ENCODE measurements at places on chromosomes 1 and 21.

DNA sequence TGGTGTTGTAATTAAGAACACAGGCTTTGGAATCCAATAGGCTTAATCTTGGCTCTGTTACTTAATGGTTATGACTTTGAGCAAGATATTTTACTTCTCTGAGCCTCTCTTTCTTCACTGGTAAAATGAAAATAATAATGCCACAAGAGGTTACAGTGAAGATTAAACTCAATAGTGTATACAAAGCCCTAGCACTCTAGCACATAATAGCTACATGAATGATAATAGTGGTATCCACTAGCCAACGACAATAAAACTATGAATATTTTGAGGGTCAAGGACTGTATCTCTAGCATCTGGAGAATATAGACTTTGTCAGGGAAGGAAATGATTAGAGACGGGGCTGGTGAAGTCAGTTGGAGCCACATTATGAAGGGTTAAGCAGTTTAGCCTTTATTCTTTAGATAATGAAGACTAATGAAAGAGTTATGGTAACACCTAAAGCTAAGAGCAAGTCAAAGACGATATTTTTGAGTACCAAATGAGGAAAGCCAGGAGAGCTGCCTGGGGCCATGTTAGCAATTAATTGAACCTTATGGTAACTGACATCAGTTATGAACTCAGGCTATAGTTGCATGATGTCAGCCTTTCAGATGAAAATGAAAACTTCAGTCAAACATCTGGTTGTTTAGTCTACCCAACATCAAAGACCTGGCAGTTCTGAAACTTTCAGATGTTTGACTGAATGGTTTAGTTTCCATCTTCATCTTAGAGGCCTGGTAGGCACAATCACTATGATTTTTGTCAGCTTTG lies 32.8 kb upstream of the RNF11 start:
- no peak for DNase-seq

DNA sequence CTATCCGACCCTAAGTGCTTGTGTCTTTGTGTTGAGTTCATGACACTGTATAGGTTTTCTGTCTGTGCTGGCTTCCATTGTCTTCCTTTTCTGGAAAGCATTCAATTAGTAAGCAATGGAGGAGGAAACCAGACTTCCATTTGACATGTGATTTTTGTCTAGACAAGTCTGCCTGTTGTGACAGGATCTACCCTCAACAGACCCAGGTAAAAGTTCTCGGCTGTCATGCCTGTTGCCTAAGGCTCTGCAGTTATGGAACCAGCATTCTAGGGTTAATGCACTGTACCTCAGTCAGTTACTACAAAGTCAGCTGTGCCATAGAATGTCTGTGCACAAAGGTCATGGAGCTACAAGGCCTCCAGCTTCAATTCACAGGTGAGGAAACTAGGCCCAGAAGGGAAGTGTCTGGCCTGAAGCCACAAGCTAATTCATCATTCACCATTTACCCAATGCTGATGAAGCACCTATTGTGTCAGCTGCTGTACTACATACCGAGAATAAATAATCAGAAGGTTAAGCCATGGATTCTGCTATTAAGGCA lies 72.3 kb downstream of the PLPP3 start:
- DNase-seq: no peak

DNA sequence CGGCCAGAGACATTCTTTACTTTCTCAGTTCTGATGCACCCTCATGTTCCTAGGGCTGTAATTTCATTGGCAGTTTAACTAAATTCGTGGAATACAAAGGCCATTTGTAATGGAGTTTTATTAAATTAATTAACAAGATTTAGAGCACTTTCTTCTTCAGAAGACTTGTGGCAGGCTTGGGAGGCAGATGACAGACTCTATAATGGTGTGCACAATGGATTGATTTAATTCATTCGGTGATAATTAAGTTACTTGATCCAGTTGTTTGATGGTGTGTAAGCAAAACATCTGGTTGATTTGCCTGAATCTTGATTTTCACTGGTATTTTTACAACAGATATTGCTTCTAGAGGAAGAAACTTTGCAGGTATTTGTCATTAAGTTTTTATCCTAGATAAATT lies 361.9 kb upstream of the GREM2 start:
- no peak for DNase-seq

- no peak for DNase-seq
Measured at GRCh38 chr1:170686291-170686690, 22.4 kb downstream of the PRRX1 start.

- no peak for DNase-seq
Measured at GRCh38 chr1:203031467-203031866, 5.2 kb downstream of the PPFIA4 start.

GRCh38 chr1:200786788-200787187 lies 48.1 kb downstream of the CAMSAP2 start:
- no peak for DNase-seq

DNA sequence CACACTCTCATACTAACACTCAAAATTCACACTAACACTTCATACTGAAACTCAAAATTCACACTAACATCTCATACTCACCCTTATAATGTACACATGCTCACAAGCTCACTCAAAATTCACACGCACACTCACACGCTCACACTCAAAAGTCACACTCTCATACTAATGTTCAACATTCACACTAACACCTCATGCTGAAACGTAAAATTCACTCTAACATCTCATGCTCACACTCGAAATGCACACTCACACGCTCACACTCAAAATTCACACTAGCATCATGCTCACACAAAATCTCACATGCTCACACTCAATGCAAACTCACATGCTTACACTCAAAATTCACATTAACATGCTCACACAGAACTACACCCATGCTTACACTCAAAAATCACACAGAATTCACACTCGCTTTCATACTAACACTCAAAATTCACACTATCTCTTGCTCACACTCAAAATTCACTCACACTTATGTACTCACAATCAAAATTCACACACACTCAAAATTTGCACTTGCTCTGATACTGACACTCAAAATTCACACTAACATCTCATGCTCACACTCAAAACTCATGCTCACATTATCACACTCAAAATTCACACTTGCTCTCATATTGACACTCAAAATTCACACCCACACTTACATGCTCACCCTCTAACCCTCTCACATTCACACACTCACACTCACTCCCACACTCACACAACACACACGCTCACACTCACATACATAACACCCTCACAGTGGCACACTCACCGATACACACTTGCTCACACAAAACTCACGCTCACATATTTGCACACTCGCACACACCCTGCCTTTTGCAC lies 264.4 kb upstream of the VAMP3 start:
- no peak for DNase-seq

DNA sequence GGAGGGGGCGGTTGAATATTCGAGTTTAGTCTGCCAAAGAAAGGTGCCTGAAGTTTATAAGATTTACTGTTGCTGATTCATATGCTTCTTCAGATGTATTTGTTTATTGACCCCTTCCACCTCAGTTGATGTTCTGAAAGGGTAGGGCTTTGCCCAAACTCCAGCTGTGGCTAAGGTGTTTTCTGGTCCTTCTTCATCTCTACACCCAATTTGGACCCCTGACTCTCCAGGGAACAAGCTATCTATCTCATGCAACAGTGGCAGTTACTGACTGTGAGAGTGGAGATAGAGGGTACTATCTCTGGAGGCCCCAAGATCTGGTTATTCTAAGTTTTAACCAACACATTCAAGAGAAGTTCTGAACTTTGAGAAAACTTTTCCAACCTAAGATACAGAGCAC lies 12.6 kb upstream of the ALG14 start:
- DNase-seq: no peak

DNA sequence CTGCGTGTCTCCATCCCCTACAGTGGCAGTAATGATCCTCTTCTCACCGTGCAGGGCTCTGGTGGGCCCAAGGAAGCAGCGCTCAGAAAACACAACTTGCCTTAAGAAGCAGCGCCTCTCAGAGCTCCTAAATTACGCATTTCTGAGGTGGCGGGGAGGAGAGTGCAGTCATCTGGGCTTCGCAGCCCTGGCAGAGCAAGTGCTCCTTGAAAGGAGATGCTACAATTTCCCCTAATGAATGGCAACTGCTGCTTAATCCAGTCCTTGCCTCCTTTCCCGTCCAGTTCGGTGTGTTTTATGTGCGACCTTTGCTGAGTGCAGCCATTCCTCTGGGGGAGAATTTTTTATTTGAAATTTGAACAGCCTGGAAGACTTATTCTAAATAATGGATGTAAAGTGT lies 287.3 kb downstream of the PTPRU start:
- no peak for DNase-seq

DNA sequence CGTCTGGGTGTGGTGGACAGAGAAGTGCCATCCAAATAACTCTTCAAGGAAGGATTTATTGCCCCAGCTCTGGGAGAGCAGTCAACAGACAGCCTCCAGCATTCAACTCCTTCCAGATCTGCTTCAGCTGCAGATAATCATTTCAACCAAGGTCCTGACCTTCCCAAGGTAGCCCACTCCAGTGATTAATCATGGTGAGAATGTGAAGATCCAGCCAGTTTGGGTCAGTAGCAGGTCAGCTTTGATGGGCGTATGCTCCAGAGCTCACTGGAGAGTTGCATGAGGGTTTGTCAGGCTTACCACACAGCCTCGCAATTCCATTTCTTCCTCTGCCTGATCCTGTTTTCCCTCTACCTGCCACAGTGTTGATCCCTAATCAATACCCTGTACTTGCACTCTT lies 214.5 kb upstream of the ZRANB2 start:
- no peak for DNase-seq

- no peak for DNase-seq
Measured at GRCh38 chr1:18103788-18104421, 3.7 kb upstream of the IGSF21 start.

GRCh38 chr1:44294588-44295007 lies 60.5 kb downstream of the ERI3 start:
- peak; percentile 39 for DNase-seq

DNA sequence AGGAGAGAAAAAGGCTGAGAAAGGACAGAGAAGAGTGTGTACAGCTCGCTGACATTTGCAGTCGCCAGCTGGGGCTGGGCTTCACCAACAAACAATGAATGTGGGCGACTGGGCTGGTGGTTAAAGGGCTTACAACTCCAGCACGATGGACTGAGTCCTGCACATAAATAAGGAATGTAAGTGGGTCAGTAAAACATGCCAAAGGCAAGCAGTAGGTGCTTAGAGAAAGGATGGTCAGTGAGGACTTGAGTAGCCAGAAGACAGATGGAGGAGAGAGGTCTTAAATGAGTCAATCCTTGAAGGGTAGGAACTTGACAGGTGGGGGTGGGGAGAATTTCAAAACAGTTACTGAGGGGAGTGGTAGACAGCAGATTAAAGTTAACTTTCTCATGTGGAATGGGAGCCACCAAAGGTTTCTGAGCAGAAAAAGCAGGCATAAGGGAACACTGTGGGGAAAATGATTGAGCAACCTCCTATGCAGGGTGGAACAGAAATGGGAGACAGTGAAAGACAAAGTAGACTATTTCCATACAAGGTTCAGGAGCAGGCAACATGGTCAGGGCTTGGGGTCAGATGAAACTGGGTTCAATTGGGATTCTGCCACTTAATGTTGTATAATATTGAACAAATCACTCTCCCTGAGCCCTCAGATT lies 37.4 kb downstream of the GADD45A start:
- no peak for DNase-seq

GRCh38 chr21:35019631-35020032 lies 29.5 kb downstream of the RUNX1 start:
- no peak for DNase-seq

- no peak for DNase-seq
Measured at GRCh38 chr21:37101384-37101783, 28.3 kb downstream of the TTC3 start.

GRCh38 chr1:51761351-51761750 lies 117.2 kb downstream of the NRDC start:
- DNase-seq: no peak

DNA sequence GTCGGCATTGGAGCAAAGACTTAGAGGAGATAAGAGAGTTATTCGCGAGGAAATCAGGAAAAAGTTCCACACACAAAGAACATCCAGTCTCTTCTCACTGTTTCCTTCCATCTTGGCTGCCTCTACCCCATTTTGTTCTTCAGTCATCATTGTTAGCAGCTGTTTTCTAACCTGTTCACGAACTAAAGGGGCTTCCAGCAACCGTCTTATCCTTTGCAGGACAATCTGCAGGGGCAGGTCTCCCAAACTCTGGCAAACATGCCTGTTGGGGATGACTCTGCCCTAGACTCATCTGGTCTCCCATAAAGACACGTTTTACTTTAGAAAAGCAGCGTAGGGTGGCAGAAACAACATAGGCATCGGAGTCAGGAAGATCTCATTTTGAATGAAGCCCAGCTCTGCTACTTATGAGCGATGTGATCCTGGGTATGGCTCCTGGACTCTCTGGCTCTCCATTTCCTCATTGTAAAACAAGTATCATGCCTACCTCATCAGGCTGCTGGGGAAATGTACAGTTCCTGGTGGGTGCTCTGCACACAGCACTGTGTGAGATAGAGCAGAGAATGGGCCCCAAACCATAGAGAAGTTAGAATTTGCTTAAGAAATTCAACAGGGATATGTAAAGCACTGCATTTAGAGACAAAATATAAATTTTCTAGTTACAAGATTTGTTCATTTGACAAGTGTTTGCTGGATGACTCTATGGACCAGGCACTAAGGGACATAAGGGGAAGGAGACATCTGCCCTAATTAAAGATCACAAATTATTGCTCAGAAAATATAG lies 59.7 kb downstream of the MEF2D start:
- DNase-seq: no peak

- peak; percentile 79 for DNase-seq
Measured at GRCh38 chr1:84433258-84434080, 35.2 kb downstream of the DNASE2B start.

GRCh38 chr1:228552596-228553176 lies 65.5 kb downstream of the RNF187 start:
- no peak for DNase-seq

- no peak for DNase-seq
Measured at GRCh38 chr1:205689479-205689878, 9.2 kb upstream of the SLC45A3 start.

GRCh38 chr1:204032642-204033235 lies 40.2 kb upstream of the SOX13 start:
- DNase-seq: no peak

DNA sequence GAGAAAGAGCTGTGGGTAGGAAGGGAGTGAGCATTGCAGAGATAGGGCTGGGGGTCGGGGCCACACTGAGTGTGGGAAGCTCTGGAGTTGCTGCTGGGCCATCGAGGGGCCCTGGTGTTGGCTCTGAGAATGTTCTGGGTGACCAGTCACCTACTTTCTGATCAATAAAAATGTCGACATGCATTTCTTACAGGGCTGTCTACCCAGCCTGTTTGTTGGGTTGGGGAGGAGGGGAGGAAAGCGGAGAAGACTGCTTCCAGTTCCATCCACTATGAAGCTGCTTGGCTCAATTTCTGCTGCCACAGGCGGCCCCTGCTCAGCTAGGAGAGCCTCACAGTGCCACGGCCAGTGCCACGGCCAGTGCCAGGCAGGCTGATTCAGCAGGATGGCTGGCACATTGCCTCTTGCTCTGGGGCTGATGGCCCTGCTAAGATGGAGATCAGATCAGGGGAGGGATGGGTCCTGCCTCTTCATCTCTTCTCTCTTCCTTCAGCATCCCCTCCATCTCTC lies 3.0 kb upstream of the PADI3 start:
- no peak for DNase-seq

DNA sequence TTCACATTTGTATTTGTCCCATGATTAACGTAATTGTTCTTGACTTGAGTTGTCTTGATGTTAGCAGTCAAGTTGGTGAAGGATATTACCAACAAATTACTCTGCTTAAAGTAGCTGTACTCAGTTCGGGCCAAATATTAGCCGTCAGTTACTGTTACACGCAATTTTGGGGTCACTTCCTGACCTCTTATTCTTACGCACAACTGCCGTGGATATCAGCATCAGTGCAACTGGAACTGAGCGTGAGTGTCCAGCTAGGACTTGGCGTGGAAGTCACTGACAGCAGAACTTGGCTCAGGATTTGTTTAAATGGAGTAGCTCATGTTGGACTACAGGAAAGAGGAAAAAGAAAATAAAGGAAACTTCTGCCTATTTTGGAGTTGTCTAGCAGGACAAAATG lies 56.4 kb downstream of the ADAMTS1 start:
- DNase-seq: no peak
